ENCODE measurements at places on chromosomes 7 and 10. TPM values are rescaled to one million over a fixed set of nuclear protein-coding genes. Genes with fewer than 3 reads are reported as not detected.

GRCh38 chr7:50404392-50404791 is 45.8 kb downstream of the FIGNL1 start:
- no peak for DNase-seq

GRCh38 chr10:15642095-15642494 is 77.6 kb downstream of the ITGA8 start:
- no peak for DNase-seq

- DNase-seq, result peak; percentile 89
Measured at GRCh38 chr7:94907811-94908322, 473 bp downstream of the PPP1R9A start.

GRCh38 chr10:72730479-72730878 is 38.5 kb downstream of the MCU start:
- DNase-seq, result peak; percentile 43

DNA sequence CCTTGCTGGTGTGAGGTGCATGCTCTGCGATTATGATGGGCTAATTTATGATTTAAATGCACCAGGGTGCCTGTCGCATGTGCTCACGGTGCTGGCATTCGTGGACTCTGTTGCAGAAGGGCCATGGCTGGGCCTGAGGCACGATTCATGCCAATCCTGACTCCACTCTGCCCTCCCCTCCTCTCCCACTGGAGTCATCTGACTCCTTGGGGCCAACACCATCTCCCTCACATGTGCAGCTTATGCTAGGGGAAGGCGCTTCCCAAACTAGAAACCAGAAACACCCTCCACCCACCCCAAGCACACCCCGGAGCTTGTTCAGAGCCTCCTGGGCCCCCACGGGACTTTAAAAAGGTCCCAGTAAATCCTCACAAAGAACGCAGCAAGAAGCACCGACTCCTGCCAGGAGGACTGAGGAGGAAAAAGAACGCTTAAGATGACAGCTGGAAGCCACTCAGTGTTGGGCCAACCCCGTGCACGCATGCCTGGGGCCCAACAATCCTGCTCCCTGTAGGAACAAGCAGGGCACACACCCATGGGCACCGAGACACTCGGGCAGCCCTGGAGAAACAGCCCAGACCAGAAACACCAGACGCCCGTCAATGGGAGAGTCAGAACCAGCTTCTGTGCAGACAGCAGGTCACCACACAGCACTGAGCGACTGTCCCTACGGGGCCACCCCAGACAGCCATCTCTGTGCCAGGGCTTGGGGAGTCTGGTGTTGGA is 14.1 kb downstream of the BRI3 start:
- peak; percentile 77 for DNase-seq

DNA sequence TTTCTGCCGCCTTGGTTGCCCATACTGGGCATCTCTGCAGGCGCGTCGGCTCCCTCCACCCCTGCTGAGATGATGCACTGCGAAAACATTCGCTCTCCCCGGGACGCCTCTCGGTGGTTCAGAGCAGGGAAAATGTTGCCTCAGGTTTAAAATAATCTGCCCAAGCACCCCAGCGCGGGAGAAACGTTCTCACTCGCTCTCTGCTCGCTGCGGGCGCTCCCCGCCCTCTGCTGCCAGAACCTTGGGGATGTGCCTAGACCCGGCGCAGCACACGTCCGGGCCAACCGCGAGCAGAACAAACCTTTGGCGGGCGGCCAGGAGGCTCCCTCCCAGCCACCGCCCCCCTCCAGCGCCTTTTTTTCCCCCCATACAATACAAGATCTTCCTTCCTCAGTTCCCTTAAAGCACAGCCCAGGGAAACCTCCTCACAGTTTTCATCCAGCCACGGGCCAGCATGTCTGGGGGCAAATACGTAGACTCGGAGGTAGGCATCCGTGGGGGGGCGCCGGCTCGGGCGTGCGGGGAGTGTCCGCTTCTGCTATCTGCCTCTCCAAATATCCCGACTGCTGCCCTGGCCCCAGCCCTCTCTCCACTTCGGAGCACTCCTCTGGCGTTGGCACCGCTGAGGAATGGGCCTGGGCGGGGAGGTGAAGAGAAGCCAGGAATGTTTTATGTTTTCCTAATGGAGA is at the start of gene CAV1:
Gene CAV1, plus strand, starts transcription at position 428 of the 689 bp plus-strand sequence. Its CDS starts 27 bp downstream, at position 455.
- DNase-seq, result peak; percentile 99

GRCh38 chr10:26157734-26158133 is 58.8 kb upstream of the GAD2 start:
- DNase-seq, result no peak

GRCh38 chr7:135204341-135204749 is 7.0 kb downstream of the WDR91 start:
- DNase-seq, result peak; percentile 76

MRLN gene
- not detected for total RNA-seq
